ENCODE measurements at places on chromosomes 4 and X. TPM values are rescaled to one million over a fixed set of nuclear protein-coding genes. Genes with fewer than 3 reads are reported as not detected.

Gene BMX
- total RNA-seq = not detected

Gene GAGE12H
- total RNA-seq = not detected

Gene BST1
- total RNA-seq = 15.0 TPM

Gene S100P
- total RNA-seq = 184 TPM

Measured in A549 treated with AZD2906 at 1 μM for 4 hours (cell line).